ENCODE measurements at places on chromosomes 7 and 10. TPM values are rescaled to one million over a fixed set of nuclear protein-coding genes. Genes with fewer than 3 reads are reported as not detected.

- no peak for DNase-seq
Observed at GRCh38 chr7:157475601-157476000, 138.8 kb downstream of the DNAJB6 start.

- DNase-seq = no peak
Observed at GRCh38 chr7:149879271-149879743, 5.5 kb downstream of the ATP6V0E2 start.

GRCh38 chr10:86085136-86085535 is 281.5 kb downstream of the GRID1 start:
- no peak for DNase-seq

DNA sequence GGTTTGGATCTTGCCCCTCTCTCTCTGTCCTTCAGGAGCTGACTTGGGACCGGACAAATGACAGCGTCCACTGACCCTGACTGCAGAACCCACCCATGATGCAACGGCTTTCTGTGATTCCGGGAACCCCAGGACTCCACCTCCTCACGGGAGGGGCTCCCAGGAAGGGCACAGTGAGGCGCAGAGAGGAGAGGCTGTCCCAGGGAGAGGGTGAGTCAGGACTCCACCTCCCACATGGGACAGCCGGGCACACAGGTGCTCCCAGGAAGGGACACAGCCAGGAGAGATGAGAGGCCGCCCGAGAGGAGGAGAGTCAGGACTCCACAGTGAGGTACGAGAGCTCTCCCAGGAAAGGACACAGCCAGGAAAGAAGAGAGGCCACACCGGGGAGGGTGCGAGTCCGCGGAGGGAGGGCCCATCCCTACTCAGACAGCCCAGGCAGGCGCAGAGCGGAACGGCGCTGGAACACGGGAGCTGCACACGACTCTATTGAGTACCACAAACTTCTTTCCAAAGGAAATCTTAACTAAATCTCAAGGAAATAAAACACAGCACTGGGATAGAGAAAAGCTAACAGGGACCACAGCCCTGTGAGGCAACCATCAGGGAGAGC is 162.5 kb downstream of the MAD1L1 start:
- no peak for DNase-seq

- no peak for DNase-seq
Observed at GRCh38 chr7:117271566-117271965, 51.3 kb downstream of the WNT2 start.

- DNase-seq = no peak
Observed at GRCh38 chr7:72317341-72317740, 94.8 kb downstream of the CALN1 start.

DNA sequence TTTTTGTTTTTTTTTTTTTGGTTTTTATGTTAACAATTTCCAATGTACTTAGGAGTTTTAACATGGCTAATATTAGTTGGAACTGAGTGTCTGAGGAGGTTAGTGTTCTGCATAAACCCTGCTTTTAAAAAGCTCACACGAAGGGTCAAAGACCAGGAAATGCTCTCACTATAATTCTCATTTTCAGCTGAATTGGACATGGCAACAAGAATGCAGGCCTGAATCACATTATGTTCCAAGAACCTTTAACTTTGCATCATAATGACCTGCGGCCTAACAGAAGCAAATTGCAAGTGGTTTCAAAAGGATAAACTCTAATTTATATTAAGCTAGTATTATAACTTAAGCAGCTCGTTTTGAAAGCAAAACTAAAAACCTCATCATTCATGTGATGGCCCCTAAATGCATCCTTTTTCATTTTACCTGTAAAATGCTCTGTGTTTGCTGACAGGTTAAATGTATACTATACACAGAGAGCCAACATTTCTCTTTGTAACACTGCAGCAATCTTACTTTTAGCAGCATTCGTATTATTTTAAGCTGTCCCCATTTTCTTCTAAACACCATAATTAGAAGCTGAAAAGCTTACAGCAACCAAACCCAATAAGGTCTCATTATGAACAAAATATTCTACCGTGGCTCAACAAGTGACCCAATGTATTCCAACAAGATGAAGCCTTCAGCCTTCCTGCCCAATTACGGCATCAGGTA is 242.8 kb upstream of the SP4 start:
- no peak for DNase-seq

DNA sequence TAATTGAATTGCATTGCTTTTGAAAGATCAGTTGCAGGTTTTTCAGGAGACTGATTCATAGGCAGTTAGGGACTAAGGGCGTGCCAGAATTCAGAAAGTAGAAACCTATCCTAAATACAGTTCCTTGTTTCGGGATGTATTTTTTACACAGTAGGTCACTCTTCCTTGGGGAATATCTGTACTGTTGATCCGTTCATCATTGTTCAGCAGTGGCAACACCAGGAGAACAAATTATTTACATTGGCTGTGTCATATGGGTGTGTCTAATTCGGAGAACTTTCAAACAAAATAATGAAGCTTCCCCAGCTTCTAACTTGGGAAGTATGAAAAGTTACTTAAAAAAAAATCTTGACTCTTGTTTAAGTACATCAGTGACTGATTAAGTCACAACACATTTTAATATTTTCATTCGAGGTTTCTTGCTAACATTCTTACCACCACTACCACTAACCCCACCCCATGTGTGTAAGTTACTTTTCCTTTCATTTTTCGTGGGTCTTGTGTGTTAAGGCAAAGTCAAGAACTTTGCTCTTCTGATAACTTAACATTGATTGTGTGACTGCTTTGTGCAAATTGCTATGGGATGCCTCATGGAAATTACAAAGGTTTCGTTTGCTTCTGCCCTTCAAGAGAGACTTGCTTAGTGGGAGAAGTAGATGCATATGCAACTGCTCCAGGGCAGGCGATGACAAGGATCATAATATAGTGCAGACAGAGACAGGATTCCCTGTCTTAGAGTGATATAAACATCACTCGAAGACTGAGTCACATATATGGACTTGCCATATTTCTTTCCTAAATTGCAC is 43.8 kb upstream of the RPA3 start:
- DNase-seq = no peak

DNA sequence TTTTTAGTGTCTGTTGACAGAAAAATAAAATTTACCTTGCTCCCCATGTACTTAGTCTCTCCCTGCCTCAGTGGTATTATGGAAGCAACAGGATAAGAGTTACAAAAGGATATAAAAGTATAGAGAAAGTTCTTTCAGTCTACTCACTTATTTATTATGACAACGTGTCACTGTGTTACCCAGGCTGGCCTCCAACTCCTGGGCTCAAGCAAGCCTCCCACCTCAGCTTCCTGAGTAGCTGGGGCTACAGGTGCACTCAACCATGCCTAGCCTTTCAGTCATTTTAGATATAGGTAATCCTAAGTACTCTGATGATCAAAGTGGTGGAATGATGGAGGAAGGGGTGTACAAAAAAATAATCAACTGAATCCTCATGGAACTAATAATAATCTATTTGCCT is 215.2 kb upstream of the MKLN1 start:
- no peak for DNase-seq

- DNase-seq = no peak
Observed at GRCh38 chr10:122532601-122533296, 27.8 kb upstream of the DMBT1 start.

DNA sequence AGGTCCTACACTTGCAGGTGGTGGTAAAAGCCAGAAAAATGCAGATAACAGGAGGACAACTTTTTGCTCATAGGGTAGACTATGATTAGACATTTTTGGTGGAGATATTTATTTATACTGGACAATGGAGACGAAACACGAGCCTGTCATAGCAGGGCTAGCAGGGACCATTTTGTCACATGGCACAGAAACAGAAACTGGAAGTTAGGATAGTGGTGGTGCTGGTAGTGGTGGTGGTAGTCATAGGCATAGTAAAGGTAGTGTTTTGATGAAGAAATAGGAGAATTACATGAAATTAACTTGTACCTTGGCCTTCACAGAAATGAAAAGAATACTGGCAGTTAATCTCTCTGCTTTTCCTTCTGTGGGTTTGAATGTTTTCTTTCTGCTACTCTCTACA is 8.8 kb upstream of the MGAM start:
- no peak for DNase-seq

DNA sequence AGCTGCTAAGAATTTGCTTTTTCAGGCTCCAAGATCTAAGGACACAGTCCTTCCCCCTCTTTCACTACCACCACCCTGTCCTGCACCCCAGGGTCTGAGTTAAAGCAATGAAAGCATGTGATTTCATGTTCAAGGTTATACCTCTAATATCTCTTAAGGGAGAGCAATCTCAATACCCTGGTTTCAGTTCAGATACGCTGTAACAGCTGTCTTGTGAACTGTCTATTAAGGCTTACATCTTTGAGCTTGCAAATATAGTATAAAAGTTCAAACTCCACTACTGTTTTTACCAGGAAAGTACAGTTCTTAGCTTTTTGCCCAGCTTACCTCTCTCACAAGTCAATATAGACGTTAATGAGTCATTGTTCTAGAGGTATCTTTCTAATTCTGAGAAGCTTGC is 2.6 kb downstream of the CPVL start:
- DNase-seq = no peak

- no peak for DNase-seq
Observed at GRCh38 chr10:34446049-34446448, 369.0 kb downstream of the PARD3 start.

GRCh38 chr7:30285067-30285535 is 704 bp downstream of the ZNRF2 start:
- DNase-seq = no peak

- DNase-seq = no peak
Observed at GRCh38 chr10:110852947-110853346, 18.8 kb upstream of the PDCD4 start.

GRCh38 chr10:77405771-77406241 is 231.8 kb downstream of the KCNMA1 start:
- no peak for DNase-seq

- DNase-seq = no peak
Observed at GRCh38 chr10:92493362-92493761, 80.5 kb downstream of the IDE start.

DNA sequence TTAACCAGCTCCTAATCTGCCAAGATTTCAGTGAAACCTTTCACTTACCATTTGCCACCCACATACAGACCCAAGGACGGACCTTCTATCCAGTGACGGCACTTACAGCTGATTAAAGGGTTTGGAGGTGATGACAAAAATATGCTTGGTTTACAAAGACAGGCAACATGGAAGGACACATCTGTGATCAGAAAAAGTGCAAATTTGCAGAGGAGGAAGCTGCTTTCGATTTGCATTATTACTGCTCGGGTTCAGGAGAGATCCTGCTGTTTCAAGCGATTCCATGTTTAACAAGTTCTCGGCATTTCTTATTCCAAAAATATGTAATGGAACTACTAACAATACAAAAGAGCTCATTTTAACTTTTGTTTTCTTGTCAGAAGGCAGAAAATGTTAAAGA is 109.0 kb downstream of the JAZF1 start:
- no peak for DNase-seq

DNA sequence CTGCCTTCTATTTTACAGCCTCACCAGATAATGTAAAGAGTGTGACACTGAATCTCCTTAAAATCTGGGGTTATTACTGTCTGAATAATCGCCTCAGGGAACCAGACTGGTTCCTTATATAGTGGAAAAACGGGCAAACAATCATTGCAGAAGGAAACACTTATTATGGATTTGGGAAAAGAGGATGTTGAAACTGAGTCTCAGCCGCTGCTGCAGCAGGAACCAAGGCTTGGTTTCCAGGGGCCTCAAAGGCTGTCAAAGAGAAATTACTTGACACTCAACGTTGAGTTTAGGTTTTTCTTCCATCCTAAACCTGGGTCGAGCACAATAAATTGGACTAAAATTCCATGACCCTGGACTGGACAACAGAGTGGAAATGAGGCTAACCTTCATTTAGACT is 103.8 kb upstream of the AHR start:
- no peak for DNase-seq

DNA sequence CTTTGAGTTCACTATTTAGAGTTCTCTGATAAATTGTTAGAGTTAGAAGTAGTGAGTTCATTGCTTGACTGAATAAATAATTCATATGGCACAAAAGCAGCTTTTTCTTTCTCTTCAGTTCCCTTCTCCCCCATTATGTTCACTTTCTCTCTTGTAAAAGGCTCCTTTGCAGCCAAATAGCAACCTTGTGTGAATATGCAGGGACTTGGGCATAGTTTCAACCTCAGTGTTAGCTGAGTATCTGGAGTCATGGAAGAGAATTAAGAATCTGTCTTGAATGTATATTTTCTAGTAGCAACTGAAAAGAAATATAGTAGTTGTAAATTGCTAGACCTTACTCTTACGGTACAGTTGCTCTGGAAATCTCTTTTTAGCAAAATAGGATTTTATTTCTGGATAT is 31.9 kb downstream of the ZEB1 start:
- no peak for DNase-seq

GRCh38 chr7:83270407-83270806 is 107.7 kb upstream of the PCLO start:
- no peak for DNase-seq

GRCh38 chr7:437329-438251 is 82.1 kb downstream of the PDGFA start:
- no peak for DNase-seq

Gene CALHM1
- total RNA-seq = not detected

Gene AS3MT
- total RNA-seq = 1.4 TPM

Gene SPDYE16
- total RNA-seq = not detected

Gene HOXA3
- 0.66 TPM for total RNA-seq

Gene SFRP4
- 0.04 TPM for total RNA-seq

Gene STAM
- 17.5 TPM for total RNA-seq

Gene PGAM2
- 0.14 TPM for total RNA-seq

Gene ALOX5
- 0.40 TPM for total RNA-seq

Gene ANKRD61
- total RNA-seq = 0.07 TPM

Gene MMRN2
- total RNA-seq = 372 TPM

Gene STOX1
- total RNA-seq = 0.11 TPM

Gene PON3
- 0.20 TPM for total RNA-seq

Gene LIPM
- total RNA-seq = not detected

Gene HPSE2
- not detected for total RNA-seq

Gene SLC26A4
- 3.4 TPM for total RNA-seq

All from pulmonary artery endothelial cell (primary cell).